ENCODE measurements at places on chromosomes 16 and 17.

DNA sequence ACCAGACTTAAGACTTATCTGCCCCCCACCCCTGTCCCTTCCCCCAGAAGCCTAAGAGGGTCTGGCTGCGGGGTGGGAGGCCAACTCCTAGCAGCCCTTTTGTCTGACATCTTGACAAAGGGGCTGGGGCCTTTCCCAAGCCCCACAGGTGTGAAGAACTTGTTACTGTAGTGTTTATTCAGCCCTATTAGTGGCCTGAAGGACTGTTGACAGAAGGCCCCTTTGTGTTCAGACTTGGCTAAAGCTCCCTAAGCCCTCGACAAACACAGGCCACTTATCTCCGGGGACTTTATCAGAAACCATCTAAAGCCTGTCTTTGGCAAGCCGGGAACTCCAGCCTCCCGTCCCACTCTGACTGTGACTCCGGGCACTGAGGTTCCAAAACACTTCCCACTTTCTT lies 129.8 kb downstream of the NTN1 start:
- DNase-seq: no peak

- no peak for DNase-seq
Observed at GRCh38 chr17:685006-685405, 29.6 kb downstream of the VPS53 start.

- DNase-seq: no peak
Observed at GRCh38 chr17:81120149-81120484, 45.2 kb upstream of the PVALEF start.

DNA sequence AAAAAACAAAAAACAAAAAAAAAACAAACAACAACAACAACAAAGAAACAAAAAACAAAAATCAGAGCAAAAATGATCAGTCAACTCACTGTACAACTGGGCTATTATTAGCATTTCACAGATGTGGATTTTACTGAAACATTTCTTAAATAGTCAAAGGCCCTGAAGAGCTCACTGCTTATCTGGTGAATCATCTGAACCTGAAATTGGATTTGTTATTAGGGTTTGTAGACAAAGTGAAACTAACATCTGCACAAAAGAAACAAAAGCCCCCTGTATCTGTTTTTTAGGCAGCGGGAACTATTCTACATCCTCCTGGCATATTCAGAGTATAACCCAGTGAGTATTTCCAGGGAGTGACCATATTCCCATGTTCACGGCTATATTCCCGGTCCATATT lies 32.6 kb upstream of the KSR1 start:
- DNase-seq: no peak

DNA sequence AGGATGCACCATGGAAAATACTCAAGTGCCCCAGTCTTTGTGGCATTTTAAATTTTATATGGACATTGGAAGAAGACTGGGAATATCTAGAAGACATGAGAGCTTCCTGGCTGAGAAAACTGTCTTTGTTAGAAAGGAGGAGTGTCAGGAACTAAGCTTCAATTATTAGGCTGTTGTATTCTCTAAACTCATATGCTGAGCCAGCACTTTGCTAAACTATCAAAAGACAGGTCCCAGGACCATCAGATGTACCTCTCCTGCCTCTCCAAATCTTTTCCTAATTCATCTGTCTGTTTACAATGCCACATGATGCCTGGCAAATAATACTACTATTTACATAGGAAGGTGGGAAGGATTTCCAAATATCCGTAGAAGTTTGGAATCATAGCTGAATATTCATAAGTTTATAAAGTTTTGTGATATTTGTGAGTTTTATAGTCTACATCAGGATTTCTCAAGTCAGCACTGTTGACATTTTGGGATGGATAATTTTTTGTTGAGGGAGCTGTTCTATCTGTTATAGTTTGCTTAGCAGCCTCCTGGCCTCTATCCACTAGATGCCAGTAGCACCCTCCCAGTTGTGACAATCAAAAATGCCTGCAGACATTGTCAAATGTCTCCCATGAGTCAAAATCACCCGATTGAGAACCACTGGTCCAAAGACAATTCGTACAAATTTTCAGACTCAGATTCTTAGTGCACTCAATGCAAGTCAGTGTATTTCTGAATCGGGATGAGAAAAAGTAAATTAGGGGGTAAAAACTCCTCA lies 61.2 kb upstream of the NETO2 start:
- no peak for DNase-seq

- peak; percentile 88 for DNase-seq
Observed at GRCh38 chr17:58531661-58532554, 17.5 kb upstream of the MTMR4 start.

DNA sequence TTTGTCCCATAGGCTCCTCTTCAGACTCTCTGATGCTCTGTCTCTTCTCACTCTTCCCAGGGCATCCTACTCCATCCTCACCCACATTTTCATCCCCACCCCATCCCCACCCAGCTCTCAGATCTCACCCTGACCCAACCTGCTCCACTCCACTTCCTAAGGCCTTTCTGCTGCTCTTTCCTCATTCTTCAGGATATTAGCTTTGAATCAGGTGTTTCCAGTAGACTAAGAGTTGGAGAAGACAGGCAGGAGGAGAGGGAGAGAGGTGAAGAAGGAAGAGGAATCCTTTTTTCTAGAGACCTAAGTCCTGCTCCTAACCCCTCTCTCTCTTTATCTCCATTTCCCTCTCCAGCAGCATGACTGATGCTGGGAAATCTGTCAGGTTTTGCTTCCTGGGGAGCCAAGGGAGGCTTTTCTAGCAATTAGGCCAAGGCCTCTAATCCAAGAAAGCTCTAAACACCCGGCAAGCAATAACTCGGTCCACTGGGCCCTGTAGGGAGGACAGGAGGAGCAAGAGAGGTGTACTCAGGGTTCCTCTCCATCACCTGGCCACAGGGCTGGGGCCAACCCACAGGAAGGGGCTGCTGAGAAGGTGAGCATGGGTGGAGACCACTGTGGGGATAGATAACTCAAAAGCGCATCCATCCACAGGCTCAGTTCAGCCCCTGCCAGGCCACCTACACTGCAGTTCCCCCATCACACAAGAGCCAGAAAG lies 133.3 kb downstream of the TMEM132E start:
- DNase-seq: no peak

GRCh38 chr17:47846716-47847340 lies 4.1 kb downstream of the SP6 start:
- no peak for DNase-seq

DNA sequence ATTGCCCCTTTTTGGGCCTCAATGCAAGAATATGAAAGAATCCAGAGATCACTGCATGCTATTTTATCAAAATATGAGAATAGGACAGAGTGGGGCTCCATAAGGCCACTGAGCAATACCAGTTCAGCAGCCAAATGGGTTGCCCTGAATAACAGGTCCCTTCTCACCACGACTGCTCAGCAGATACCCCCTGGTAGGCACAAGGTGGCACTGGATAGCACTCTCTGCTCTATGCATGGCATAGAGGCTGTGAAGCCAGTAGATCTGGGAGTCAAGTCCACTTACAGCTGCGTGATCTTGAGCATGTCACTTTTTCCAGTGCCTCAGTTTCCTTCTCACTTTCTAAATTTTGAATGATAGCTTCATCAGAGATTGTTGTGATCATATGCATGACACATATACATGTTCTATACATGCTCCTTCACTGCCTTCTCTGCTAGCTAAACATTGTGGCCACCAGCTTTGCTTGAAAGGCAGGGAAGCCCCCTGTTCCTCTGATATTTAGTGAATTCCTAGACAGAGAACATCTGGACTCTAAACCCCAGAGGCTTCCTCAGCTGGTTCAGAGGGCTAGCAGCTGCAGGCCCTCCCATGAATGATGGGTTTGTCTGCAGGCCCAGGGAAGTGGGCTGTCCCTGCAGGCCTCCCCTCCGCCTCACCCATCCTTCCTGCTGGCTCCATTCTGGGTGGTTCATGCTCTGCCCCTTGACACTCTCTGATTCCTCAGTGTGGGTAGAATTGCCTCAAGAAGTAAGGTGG lies 84.9 kb upstream of the ASIC2 start:
- DNase-seq: no peak

- peak; percentile 68 for DNase-seq
Observed at GRCh38 chr16:83458612-83459011, 349.2 kb upstream of the HSBP1 start.

DNA sequence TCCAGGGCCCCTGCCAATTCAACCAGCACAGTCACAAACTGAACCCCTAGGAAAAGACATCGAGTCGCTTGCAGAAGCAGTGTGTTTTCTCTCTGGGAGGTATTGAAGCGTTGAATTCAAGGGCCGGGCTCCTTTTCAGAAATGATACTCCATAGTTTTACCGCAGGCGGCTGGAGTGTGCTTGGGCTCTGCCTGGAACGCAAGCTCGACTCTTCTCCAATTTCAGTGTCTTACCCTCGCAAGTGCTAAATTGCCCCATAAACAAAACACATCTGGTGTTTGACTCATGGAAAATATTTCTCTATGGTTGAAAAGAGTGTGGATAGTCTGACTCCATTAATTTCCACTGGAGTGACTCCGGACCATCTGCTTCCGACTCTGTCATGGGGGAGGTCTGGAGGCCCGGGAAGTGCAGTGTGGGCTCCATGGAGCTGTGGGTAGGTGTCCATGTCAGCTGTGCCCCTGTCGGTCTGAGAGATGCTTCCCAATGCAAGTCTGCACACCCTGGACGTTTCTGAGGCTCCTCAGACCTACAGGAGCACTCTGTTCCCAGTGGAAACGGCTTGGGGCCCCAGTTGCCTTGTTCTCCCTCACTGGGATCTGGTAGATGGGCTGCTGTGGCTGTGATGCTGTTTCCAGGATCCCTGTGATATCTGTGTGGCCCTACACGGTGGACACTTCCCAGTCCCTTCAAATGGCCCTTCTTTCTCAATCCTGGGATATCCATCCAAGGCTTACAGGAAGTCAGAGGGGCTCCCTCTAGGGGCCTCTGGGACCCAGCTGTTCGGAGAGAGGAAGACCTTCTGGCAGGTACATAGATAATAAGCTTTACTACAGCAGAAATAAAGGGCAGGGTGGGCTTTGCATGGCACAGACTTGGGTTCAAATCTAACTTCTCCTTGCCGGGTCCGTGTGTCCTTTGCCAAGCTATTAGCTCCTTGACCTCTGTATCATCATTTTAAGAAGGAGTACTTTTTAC lies 119.8 kb upstream of the CDH13 start:
- peak; percentile 14 for DNase-seq

- no peak for DNase-seq
Observed at GRCh38 chr16:77562497-77562896, 127.7 kb upstream of the ADAMTS18 start.

- DNase-seq: no peak
Observed at GRCh38 chr16:16176328-16176727, 47.0 kb downstream of the ABCC6 start.

DNA sequence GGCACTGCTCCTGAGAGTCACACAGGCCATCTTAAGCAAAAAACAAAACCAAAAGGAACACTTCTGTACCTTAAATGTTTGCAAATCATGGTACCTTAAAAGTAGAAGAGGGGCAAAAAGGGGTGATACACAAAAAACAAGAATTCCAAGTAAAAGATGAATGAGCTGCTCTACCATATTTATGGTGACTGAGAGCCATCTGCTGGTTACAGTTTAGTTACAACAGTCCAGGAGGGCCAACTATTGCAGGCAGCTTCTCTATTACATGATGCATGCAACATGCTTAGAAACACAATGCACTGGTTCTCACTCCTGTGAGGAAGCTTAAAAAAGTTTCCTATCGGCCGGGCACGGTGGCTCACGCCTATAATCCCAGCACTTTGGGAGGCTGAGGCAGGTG lies 53.5 kb downstream of the STX8 start:
- peak; percentile 78 for DNase-seq

DNA sequence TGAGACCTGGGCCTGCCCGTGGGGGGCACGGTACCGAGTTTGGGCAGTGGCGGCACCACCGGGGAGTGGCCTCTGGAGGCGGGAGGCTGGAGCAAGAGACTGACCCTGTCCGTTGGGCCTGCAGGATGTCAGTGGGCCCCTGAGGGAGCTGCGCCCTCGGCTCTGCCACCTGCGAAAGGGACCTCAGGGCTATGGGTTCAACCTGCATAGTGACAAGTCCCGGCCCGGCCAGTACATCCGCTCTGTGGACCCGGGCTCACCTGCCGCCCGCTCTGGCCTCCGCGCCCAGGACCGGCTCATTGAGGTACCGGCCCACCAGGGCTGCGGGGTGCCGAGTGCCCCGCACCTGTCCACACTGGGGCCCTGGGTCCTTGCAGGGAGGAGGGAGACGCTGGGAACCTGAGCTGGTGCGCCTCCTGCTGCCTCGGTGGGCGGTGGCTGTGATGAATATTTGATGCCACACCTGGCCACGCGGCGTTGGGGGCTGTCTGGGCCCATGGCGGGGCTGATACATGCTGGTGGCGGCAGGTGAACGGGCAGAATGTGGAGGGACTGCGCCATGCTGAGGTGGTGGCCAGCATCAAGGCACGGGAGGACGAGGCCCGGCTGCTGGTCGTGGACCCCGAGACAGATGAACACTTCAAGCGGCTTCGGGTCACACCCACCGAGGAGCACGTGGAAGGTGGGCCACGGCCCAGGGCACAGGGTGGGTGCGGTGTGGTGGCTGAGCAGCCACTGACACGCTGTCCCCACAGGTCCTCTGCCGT lies 9.7 kb downstream of the NHERF2 start:
- no peak for DNase-seq

- no peak for DNase-seq
Observed at GRCh38 chr16:2792940-2793339, 5.3 kb upstream of the PRSS41 start.

DNA sequence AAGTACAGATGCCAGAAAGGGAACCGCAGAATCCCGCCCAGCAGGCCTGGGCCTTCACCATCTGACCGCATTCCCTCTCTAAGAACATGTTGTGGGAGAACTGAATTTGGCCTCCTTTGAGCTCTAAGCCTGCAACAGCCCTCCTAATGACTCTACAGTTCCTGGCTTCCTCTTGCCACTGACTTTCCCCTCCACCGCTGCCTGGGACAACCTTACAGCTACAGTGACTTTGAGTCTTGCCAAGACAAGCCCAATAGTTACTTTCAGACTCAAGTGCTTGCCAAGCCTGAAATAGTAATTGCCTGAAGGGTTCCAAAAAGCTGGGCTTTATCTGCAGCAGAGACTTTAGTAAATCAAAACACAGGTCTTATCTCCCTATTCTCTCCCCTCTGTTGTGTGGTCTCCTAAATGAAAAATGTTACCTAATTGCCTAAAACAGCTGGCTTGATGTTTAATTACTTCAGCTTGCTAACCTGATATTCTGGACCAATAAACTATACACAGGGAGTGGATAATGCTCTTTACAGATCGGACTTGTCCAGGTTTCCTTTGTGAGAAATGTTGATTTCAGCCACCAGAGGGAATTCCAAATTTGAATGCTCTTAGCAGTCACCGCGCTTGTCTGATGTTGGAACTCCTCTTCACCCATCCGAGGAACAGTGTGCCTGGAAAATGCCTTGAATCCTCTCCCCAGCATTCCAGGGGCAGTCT lies 85.1 kb upstream of the TBX2 start:
- DNase-seq: peak; percentile 67

DNA sequence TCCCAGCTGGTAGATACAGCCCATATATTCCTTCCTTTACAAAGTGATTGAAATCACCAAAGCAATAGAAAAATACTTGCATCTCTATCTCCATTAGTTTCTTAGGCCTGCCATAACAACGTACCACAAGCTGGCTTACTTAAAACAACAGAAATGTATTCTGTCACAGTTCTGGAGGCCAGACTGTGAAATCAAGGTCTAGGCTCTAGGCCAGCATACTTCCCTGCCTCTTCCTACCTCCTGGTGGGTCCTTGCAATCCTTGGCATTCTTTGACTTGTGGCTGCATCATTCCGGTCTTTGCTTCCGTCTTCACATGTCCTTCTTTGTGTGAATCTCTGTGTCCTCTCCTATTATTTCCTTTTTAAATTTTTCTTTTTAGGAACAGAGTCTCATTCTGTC lies 62.5 kb downstream of the ERCC4 start:
- DNase-seq: no peak

Data from GM03348 (cell line).